ENCODE measurements at places on chromosomes 6 and 20.
A peak's percentile ranks its signal among the peaks of the same experiment; 100 is the strongest.

DNA sequence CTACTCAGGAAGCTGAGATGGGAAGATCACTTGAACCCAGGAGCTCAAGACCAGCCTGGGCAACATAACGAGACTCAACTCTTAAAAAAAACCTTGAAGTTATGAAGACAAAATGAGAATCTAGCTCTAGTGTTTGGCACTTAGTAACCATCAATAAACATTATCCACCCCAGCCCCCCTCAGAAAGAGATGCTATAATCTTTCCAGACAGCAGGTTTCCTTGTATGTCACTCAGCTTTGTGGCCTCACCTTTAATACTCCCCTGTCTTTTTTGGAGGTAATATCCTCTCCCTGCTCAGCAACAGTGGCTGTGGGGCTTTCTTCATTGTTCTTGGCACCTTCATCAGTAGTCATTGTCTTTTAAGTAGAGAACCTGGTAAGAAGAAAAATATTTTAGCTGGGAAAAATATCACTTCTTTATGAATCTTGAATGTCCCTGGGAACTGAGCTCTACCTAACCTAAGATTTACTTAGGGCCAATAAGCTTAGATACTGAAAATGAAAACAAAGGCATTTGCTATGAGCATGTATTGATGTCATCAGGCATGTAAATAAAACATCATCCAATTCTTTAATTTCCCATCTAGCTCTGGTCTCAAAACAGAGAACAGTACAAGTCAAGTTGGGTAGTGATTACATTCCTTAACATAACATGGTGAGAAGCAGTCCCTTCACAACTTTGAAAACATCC is 46.1 kb downstream of the FKBP5 start:
- DNase-seq, result no peak

DNA sequence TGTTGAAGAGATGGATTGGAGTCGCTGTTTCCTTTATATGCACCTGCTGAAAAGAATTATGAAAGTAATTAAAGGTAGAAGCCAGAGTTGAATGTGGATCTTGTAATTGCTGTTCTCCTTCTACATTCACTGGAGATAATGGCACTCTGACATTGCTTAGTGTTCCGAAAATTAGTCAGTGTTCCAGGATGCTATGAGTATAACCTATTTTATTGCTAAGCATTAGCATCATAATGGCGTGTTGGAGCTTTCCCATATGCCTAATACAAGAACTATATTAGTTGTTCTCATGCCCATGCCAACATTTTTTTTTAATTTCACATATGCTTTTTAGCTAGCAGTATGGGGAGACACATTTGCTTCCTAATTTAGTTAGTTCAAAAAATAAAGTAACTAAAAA is 236.4 kb downstream of the ARHGAP18 start:
- no peak for DNase-seq

DNA sequence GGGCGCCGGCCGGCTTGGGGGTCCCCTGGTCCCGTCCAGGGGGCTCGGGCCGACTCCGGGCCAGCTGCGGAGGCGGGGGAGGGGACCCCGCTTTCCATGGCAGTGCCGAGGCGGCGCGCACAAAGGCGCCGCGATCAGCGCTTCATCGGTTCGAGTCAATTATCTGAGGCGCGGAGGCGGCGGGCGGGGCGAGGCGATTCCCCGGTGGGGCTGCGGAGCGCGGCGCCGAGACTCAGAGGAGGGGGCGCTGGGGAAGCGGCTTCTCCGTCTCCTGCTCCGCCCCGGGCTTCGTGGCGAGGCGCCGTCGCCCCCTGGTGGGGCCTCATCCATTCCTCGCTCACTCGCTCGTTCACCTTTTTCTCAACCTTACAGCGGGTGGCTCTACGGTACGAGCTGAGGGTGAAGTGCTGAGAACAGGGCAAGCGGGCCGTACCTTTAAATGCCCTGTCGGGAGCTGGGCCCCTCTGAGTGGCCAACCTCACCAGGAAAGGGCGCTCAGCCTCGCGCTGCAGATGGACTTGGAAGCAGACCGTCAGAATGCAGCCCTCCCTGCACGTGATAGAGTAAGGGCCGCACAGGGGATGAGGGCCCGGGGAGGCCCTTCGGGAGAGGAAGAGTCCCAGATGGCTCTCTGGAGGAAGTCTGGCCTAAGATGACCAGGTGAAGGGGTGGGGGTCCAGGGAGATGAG is 39.9 kb downstream of the SLC52A3 start:
- peak; percentile 24 for DNase-seq

DNA sequence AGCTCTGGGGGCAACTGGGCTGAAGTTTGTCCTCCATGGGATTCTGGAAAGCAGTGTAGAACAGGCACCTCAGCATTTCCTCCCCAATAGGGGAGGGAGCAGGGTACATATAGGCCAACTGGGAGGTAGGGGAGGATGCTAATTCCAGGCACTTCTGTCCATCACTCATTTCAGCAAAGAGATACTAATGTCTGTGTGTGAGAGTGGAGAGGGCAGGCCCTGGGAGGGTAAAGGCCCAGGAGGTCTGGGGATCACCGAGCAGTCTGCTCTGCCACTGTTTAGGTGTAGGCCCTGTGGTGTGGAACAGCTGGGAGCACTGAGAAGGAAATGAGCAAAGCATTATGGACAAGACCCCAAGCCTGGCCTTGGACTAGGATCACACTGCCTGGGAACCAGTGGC is 158.7 kb downstream of the SLC24A3 start:
- no peak for DNase-seq

DNA sequence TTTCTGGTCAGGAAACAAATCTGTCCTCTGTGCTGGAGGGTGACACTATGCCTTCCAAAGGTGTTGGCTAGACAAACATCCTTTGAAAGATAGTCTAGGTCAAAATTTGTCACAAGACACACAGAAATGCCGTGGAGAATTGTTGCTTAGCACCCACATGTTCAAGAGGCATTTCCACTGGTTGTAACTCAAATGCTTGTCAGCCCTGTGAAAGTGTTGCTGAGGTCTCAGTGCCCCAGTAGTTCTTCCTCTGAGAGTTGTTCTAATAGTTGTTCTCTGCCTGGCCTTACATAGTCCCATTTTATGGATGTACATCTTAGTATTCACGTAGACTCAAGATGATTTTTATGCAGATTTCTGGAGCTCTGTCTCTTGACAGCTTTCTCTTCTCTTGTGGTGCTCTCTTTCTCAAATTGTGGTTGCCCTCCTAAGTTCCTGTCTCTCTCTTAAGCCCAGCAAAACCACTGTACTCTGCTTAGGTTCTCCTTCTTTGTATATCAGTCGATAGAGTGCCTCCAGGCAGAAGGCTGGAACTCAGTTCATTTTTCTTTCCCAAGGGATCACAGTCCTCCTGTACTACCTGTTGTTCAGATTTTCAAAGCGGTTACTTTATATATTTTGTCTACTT is 39.5 kb upstream of the REV3L start:
- no peak for DNase-seq

- DNase-seq, result peak; percentile 24
These were observed 61.6 kb upstream of the SNX9 start for GRCh38 chr6:157761331-157761921.

GRCh38 chr6:167505782-167506181 is 180.9 kb downstream of the TTLL2 start:
- DNase-seq, result no peak

- DNase-seq, result no peak
These were observed 116.5 kb upstream of the BMP2 start for GRCh38 chr20:6651016-6651415.

DNA sequence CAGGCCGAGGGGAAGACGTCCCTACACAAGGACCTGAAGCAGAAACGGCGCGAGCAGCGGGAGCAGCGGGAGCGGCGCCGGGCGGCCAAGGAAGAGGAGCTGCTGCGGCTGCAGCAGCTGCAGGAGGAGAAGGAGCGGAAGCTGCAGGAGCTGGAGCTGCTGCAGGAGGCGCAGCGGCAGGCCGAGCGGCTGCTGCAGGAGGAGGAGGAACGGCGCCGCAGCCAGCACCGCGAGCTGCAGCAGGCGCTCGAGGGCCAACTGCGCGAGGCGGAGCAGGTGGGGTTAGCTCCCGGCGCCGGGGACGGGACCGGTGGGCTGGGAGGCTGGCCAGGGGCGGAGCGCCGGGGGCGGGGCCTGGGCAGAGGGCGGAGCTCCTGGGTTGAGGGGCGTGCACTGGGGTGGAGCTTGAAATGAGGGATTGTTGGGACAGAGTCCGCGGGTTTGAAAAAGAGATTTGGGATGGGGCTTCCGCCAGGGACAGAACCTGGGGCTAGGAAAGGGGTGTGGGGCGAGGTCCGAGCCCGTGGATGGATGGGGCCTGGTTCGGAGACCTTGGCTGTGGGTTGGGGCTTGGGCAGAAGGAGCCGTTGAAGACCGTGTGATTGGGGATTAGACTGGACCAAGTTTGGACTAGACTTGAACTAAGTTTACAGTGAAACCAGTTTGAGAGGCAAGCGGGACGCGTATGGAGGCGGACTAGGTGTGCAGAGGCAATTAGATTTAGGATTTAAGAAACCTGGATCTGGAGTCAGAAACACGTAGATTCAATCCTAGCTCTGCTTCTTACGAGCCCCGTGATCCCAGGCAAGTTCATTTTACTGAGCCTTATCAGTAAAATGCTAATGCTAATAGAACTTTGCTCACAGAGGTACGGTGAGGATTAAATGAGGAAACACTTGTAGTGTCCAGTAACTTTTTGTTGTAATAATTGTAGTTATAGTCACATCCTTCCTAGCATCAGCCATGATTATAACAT is 20.9 kb downstream of the DEF6 start:
- no peak for DNase-seq

DNA sequence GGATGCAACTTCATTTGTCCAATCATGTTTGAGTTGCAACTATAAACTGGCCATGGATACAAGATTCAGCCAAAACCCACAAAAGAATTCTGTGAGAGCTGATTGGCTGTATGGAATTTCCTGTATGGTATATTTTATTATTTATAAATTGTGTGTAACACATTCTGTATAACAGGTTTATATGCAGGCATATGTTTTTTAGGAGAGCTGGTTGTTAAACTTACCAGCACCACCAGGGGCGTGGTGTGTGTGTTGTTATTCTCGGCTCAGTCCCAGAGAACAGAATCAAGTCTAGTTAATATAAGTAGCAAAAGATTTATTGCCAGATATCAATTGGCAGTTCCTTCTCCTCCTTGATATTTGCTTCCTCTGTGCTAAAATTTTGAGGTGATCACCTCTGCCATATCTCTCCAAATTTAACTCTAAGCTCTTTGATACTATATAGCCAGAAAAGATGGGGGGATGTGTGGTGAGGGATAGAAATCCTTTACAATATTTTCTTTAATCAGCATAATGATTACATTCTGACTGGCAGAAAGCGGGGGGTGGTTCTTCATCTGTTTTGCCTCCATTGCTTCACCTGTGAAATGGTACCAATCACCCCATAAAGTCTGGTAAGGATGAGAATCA is 22.9 kb downstream of the CNBD2 start:
- DNase-seq, result no peak

- no peak for DNase-seq
These were observed 32.9 kb downstream of the COX4I2 start for GRCh38 chr20:31670371-31671228.

GRCh38 chr6:4677011-4677750 is 99.0 kb upstream of the CDYL start:
- no peak for DNase-seq

GRCh38 chr20:63331741-63332400 is 29.3 kb downstream of the CHRNA4 start:
- DNase-seq, result no peak

DNA sequence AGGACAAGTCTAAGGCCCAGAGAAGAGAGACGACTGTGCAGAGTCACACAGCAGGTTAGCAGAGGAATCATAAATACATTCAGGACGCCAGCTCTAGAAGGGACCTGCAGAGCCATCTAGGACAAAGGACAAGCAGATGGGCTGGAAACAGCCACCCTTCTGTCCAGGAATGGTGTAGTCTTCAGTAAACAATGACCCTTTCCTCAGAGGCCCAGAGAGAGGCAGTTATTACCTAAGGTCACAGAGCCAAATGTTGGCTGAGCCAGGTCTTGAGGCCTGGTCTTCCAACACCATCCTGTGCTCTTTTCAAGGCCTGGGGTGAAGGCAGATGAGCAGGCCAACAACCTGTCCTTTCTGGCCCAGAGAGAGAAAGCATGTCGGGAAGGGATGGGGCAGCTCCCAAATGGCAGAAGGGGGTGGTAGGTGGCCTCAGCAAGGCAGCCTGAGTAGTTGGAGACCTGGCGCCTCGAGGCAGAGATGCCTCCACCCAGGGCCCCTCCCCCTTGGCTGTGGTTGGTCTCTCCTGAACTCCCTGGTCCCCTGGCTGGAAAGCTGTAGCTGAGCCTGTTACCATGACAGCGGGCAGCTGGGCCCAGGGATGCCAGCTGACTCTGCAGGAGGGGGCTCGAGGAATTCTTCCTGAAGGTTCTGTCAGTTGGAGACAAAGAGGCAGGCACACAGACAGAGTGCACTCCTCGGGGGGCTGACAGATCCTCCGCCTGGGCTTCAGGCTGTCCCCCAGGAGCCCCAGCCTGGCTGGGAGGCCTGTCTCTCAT is 24.8 kb downstream of the EPB41L1 start:
- DNase-seq, result no peak

GRCh38 chr6:30682143-30683117 is 4.0 kb downstream of the PPP1R18 start:
- peak; percentile 76 for DNase-seq

GRCh38 chr20:57686931-57687652 is 22.7 kb downstream of the PMEPA1 start:
- no peak for DNase-seq

DNA sequence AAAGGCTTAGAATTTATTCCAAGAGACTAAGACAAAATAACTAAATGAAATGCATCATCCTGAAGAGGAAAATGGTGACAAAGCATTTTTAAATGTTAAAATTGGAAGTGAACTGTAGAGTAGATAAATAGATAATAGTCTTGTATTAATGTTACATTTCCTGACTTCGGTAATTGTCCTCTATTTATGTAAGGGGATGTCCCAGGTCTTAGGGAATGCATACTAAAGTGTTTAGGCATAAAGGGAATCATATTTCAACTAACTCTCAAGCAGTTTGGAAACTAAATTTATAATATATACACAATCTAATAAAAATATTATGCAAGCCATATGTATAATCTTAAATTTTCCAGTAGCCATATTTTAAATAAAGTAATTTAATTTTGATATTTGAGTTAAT is 159.3 kb downstream of the WDR27 start:
- no peak for DNase-seq

DNA sequence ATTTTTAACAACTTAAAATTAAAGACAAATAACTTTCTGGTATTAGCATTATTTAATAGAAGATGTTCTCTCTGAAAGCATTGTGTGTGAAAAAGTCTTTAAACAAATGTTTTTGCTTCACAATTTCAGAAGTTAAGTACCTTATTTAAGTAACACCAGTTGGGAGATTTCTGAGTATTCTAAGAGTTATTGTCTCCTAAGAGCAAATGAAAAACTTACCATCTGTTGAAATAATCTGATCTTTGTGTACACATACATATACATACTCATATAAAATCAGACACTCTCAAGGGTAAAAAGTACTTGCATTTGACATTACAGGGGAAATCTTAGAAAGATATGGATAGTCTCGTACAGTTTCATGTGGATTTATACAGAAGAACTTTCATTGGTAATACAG is 2.4 kb downstream of the BTBD3 start:
- no peak for DNase-seq

- DNase-seq, result no peak
These were observed 67.8 kb upstream of the RALGAPA2 start for GRCh38 chr20:20780127-20780824.
